ENCODE measurements at places on chromosomes 2 and 18.

DNA sequence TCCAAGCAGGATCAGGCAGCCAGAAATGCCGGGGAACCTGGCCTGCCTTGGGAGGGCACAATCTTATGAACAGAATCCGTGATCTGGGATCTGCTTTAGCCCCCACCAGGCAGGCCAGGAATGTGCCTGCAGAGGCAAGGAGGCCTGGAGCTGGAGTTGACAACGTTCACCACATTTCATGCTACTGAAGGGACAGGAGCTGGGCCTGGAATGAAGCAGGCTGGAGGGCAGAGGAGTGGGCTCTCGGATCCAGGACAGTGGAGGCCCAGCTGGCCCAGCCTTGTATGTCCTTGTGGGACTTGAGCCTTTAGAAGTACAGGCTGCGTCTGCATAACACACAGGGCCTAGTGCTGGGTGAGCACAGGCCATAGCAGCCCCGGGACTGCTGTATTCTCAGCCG lies 91.8 kb downstream of the KLHL29 start:
- H3K27me3 ChIP-seq, result no peaks in the 10 kb centered on the region
- H3K4me1 ChIP-seq, result no peaks in the 10 kb centered on the region
- no peak overlapping the region for H3K27ac ChIP-seq
- DNase-seq, result no peak
- H3K36me3 ChIP-seq, result no peaks in the 10 kb centered on the region

GRCh38 chr2:28620291-28620793 lies 124.5 kb downstream of the PLB1 start:
- peak overlapping the region; percentile 93 for H3K27ac ChIP-seq
- H3K4me3 ChIP-seq, result no peak overlapping the region
- no peaks in the 10 kb centered on the region for H3K27me3 ChIP-seq
- no peaks in the 10 kb centered on the region for H3K4me1 ChIP-seq

GRCh38 chr18:8411492-8411891 lies 197.7 kb upstream of the RAB12 start:
- DNase-seq, result no peak
- H3K27ac ChIP-seq, result no peak overlapping the region
- no peak overlapping the region for H3K4me3 ChIP-seq
- no peaks in the 10 kb centered on the region for H3K36me3 ChIP-seq
- H3K4me1 ChIP-seq, result peaks cover 12% of the 10 kb centered on the region

GRCh38 chr2:195848119-195848899 lies 191.3 kb downstream of the SLC39A10 start:
- no peak overlapping the region for H3K4me3 ChIP-seq
- no peak for DNase-seq
- H3K27me3 ChIP-seq, result no peaks in the 10 kb centered on the region
- no peak overlapping the region for H3K27ac ChIP-seq
- no peaks in the 10 kb centered on the region for H3K36me3 ChIP-seq

DNA sequence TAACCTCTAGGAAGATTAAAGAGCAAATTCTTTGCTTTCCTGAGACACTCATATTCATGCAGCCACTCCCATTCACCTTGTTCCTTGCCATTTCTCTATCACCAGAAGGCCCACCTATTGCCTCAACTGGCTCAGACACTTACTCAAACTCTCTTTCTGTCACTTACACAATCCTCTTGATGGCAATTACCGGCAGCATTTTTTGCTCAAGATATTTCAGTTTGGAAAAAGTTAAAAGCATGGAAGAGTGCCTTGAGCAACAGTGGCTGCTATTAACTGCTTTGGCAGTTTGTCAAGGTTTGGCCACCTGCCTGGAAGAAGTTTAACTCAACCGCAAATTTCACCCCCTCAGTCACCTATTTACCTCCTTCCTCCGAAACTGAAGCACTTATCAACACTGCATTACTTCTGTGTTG lies 1104.0 kb upstream of the PIK3C3 start:
- no peak for DNase-seq
- no peaks in the 10 kb centered on the region for H3K36me3 ChIP-seq
- H3K4me3 ChIP-seq, result no peak overlapping the region
- no peaks in the 10 kb centered on the region for H3K4me1 ChIP-seq

GRCh38 chr2:17680119-17680518 lies 73.5 kb downstream of the SMC6 start:
- H3K4me1 ChIP-seq, result no peaks in the 10 kb centered on the region
- no peaks in the 10 kb centered on the region for H3K36me3 ChIP-seq
- H3K4me3 ChIP-seq, result no peak overlapping the region
- no peak for DNase-seq
- H3K27me3 ChIP-seq, result no peaks in the 10 kb centered on the region

GRCh38 chr2:232960862-232961261 lies 52.2 kb downstream of the NGEF start:
- no peak overlapping the region for H3K27ac ChIP-seq
- no peaks in the 10 kb centered on the region for H3K27me3 ChIP-seq
- H3K4me1 ChIP-seq, result no peaks in the 10 kb centered on the region
- H3K4me3 ChIP-seq, result no peak overlapping the region
- no peaks in the 10 kb centered on the region for H3K36me3 ChIP-seq

DNA sequence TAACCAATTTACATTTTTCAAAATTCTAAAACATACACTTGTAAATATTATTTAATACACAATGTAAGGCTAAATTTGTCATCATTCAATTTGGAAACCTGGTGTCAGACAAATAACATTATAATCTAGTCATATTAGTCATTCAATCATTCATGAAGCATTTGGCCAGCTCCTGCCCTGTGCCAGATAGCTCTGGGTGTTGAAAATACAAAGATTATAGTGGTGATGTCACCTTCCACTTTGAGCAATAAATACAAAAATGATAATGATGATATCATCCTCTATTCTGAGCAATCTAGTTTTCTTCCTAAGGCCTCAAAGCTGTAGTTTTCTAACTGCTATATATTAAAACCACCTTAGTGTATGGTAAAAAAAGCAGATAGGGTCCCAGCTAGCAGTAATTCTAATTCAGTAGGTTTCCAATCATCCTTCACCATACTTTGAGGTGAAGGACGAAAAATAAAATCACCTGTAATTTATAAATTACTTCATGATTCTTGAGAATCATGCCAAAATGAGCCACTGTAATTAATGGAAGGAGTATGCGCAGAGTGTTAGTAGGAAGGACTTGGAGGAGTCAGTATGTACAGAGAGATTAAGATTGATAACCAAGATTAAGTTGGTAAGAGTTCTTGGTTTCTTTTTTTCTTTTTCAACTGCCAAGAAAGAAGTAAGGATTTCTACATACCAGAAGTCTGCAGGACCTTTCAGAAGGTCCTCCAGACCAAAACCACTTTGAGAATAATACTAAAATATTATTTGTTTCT lies 23.2 kb downstream of the MEMO1 start:
- DNase-seq, result no peak
- H3K4me3 ChIP-seq, result no peak overlapping the region
- no peaks in the 10 kb centered on the region for H3K36me3 ChIP-seq
- H3K4me1 ChIP-seq, result no peaks in the 10 kb centered on the region

DNA sequence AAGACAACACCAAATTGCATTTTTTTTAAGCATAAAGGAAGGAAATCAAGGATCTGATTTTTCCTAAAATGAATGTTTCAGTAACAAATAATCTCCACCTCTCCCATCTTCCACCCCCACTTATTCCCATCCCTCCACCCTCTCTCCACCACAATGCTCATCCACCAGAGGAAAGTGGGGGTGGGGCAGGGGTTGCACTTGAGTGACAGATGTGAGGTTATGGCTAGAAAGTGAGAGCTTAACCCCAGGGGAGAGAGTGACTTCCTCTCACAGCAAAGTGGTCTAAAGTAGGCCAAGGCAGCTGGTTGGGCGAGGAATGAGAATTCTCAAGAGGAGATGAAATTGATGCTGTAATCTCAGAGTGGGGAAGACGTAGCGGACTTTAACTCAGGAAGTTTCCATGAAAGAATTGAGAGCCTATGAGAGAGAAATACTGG lies 104.7 kb downstream of the HNRNPLL start:
- H3K27ac ChIP-seq, result no peak overlapping the region
- peaks cover 25% of the 10 kb centered on the region for H3K4me1 ChIP-seq
- H3K4me3 ChIP-seq, result no peak overlapping the region
- H3K36me3 ChIP-seq, result no peaks in the 10 kb centered on the region
- H3K27me3 ChIP-seq, result no peaks in the 10 kb centered on the region
- DNase-seq, result no peak

DNA sequence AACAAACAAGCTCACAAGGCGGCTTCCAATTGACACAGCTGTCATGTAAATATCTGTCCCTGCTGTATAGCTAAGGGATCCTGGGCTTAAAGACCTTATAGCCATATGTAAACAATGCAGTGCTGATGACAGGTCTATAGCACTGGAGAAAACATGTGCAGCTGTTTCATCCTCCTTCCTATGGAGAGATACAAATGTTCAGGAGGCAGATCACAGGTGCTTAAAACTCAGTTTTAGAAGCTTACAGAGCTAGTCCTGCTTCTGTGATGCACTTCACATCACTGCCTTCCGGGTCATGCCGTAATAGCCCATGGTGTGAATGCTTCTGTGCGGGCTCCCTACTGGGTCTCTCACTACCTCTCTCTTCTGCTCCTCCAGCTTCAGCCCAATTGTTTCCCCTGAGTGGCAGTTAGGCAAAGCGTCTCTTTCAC lies 262.4 kb upstream of the CHST9 start:
- no peak for DNase-seq
- no peak overlapping the region for H3K4me3 ChIP-seq
- no peak overlapping the region for H3K27ac ChIP-seq
- no peaks in the 10 kb centered on the region for H3K4me1 ChIP-seq
- H3K36me3 ChIP-seq, result no peaks in the 10 kb centered on the region

DNA sequence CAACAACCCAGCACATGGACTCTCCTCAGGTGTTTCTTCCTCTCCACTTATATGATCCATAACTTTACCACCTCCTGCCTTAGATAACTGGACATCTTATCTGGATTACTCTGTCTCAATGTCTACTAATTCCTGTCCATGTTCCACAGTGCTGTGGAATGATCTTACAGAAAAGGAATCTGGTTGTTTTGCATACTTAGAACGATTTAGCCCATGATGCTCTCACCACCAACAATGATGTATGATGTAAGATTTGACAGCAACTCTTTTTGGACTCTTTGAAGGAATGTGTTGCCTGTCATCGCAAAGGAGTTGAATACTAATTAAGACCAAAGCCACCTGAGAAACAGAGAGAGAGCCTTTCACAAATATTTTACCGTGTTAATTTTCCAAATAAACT lies 37.7 kb upstream of the SYT4 start:
- H3K36me3 ChIP-seq, result no peaks in the 10 kb centered on the region
- no peaks in the 10 kb centered on the region for H3K27me3 ChIP-seq
- H3K4me1 ChIP-seq, result no peaks in the 10 kb centered on the region
- no peak overlapping the region for H3K4me3 ChIP-seq
- no peak for DNase-seq
- H3K27ac ChIP-seq, result no peak overlapping the region

DNA sequence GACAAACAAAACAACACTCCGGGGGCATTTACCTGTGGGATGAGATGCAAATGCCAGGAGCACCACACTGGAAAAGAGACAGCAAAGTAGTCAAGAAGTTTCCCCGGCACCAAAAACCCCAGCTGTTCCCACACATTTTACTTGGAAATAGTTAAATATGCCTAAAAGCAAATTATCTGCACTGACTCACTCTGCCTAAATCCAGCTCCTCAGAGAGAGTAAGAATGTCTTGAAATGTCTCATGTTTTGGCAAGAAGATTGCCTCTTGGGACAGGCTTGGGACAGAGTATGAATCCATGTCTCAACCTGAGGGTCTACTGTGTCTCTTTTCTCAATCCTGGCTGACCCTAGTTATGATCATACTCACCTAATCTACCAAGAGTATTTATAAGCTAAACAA lies 87.5 kb upstream of the RIOK3 start:
- peaks cover 6% of the 10 kb centered on the region for H3K4me1 ChIP-seq
- no peaks in the 10 kb centered on the region for H3K36me3 ChIP-seq
- no peak overlapping the region for H3K4me3 ChIP-seq
- no peak for DNase-seq
- H3K27ac ChIP-seq, result no peak overlapping the region

GRCh38 chr2:190979906-190980629 lies 33.9 kb downstream of the STAT1 start:
- H3K4me3 ChIP-seq, result no peak overlapping the region
- peaks cover 17% of the 10 kb centered on the region for H3K36me3 ChIP-seq
- no peak for DNase-seq
- H3K4me1 ChIP-seq, result no peaks in the 10 kb centered on the region
